T-helper 17 cell (primary cell): ENCODE measurements at places on chromosomes 1 and 21. TPM values are rescaled to one million over a fixed set of nuclear protein-coding genes. Genes with fewer than 3 reads are reported as not detected.
A peak's percentile ranks its signal among the peaks of the same experiment; 100 is the strongest.

Gene HJV
- total RNA-seq = not detected

Gene SLC2A5
- not detected for total RNA-seq

GRCh38 chr1:153357076-153357852 is 390 bp upstream of the S100A9 start:
- peak overlapping the region; percentile 82 for H3K27ac ChIP-seq
- peaks cover 30% of the 10 kb centered on the region for H3K4me1 ChIP-seq
- H3K36me3 ChIP-seq = peaks cover 6% of the 10 kb centered on the region
- no peak for DNase-seq

DNA sequence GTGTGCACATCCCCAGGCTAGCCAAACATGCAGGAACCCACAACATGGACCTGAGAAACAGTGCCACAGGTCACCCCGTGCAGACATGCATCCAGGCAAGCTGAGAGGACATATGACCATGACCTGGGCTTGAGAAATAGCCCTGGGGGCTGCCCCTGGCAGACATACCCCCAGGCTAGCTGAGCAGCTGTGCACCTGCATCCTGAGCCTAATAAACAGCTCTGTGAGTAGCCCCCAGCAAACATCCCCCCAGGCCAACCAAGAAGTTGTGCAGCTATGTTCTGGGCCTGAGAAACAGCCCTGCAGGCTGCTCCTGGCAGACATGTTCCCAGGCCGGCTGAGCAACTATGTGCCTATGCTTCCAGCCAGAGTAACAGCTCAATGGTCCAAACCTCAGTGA is 14.5 kb downstream of the OLFML3 start:
- peaks cover 6% of the 10 kb centered on the region for H3K4me1 ChIP-seq
- H3K27me3 ChIP-seq = peaks cover 4% of the 10 kb centered on the region
- no peak for DNase-seq
- no peak overlapping the region for H3K27ac ChIP-seq

- H3K4me3 ChIP-seq = peak overlapping the region; percentile 45
- peaks cover 49% of the 10 kb centered on the region for H3K27me3 ChIP-seq
- H3K4me1 ChIP-seq = peaks cover 9% of the 10 kb centered on the region
- H3K36me3 ChIP-seq = no peaks in the 10 kb centered on the region
- peak overlapping the region; percentile 68 for H3K27ac ChIP-seq
Observed at GRCh38 chr1:209569455-209570207, 13.9 kb upstream of the CAMK1G start.

DNA sequence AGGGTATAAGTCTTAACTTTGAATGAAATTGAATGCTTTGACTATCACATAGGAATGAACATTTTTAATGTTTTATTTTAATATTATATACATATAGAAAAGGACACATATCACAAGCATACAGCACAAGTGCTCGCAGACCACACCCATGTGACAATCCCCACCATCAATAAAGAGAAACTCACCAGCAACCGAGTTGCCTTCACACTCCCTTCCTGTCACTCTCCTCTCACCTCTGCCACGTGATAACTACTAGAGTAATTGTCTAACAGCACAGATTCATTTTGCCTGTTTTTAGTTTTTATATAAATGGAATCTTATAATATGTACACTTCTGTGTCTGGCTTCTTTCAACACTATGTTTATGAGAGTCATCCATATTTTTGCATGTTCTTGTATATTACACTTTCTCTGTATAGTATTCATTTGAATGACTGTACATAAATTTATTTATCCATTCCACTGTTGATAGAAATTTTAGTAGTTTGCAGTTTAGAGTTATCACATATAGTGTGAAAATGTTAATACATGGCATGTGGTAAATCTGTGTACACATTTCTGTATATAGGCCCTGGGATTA is 304.9 kb upstream of the DUSP10 start:
- DNase-seq = no peak
- H3K27me3 ChIP-seq = peaks cover 5% of the 10 kb centered on the region
- no peaks in the 10 kb centered on the region for H3K4me1 ChIP-seq
- no peaks in the 10 kb centered on the region for H3K36me3 ChIP-seq
- no peak overlapping the region for H3K4me3 ChIP-seq

DNA sequence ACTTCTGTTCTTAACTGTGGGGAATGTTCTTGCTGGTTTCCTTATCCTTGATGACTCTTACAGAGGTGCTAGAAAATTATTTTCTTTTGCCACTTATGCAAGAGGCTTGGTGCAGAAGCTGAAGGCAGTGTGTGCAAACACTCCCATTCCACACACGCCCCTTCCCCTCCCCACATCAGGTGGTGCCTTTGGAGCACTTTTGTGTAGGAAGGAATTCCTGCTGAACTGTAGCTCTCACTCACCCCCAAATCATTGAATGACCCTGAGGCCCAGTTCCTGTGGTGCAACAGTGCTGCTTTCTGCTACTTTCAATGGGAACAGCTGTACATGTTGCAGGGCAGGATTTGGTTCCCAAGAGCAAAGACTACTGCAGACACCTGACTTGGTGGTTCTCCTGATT is 101.8 kb downstream of the CD247 start:
- H3K4me1 ChIP-seq = peaks cover 17% of the 10 kb centered on the region
- peak overlapping the region; percentile 57 for H3K27ac ChIP-seq
- no peaks in the 10 kb centered on the region for H3K27me3 ChIP-seq
- H3K36me3 ChIP-seq = peaks cover 9% of the 10 kb centered on the region

Gene MRPL24
- 18.7 TPM for total RNA-seq

DNA sequence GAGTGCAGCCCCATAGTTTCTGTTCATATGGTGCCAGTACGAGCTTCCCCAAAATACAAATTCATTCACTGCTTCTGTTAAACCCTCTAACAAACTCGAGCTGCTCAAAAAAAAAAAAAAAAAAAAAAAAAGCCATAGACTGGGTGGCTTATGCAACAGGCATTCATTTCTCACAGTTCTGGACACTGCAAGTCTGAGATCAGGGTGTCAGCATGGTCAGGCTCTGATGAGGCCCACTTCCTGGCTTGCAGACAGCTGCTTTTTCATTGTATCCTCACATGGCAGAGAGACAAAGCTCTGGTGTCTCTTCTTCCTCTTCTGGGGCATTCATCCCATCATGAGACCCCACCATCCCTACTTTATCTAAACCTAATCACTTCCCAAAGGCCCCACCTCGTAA is 121.6 kb downstream of the PTBP2 start:
- no peak overlapping the region for H3K27ac ChIP-seq
- H3K36me3 ChIP-seq = no peaks in the 10 kb centered on the region
- peaks cover 17% of the 10 kb centered on the region for H3K27me3 ChIP-seq
- DNase-seq = no peak
- H3K4me1 ChIP-seq = peaks cover 9% of the 10 kb centered on the region

- peaks cover 6% of the 10 kb centered on the region for H3K36me3 ChIP-seq
- H3K4me1 ChIP-seq = peaks cover 7% of the 10 kb centered on the region
- H3K4me3 ChIP-seq = no peak overlapping the region
- DNase-seq = no peak
Observed at GRCh38 chr1:204983136-204983535, 59.9 kb upstream of the CNTN2 start.

DNA sequence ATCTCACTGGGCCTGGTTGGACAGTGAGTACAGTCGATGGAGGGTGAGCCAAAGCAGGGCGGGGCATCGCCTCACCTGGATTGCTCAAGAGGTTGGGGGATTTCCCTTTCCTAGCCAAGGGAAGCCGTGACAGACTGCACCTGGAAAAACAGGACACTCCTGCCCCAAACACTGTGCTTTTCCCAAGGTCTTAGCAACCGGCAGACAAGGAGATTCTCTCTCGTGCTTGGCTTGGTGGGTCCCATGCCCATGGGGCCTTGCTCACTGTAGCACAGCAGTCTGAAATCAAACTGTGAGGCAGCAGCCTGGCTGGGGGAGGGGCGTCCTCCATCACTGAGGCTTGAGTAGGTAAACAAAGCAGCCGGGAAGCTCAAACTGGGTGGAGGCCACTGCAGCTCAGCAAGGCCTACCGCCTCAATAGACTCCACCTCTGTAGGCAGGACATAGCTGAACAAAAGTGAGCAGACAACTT is 11.3 kb downstream of the C1orf105 start:
- H3K36me3 ChIP-seq = peaks cover 6% of the 10 kb centered on the region
- H3K27ac ChIP-seq = peak overlapping the region; percentile 74
- peaks cover 44% of the 10 kb centered on the region for H3K4me1 ChIP-seq
- H3K27me3 ChIP-seq = no peaks in the 10 kb centered on the region
- no peak for DNase-seq

DNA sequence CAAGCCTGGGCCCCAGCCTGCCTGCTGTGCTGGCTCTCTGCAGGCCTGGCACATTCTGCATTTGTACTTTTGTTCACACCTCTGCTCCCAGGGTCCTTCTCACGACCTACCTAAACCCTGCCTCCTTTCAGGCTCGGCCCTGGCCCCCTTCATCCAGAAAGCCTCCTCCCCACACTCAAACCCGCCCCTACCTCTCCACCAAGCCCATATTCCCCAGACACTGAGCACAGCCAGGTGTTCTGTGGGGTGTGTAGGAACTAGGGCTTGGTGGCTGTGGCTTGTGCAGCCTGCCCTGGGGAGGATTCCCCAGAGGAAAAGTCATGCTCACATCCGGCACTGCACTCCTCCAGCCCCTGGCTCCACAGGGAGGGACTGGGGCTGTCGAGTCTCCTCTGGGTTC is 8.2 kb upstream of the MIXL1 start:
- peaks cover 7% of the 10 kb centered on the region for H3K27me3 ChIP-seq
- H3K36me3 ChIP-seq = no peaks in the 10 kb centered on the region
- H3K27ac ChIP-seq = peak overlapping the region; percentile 14
- no peaks in the 10 kb centered on the region for H3K4me1 ChIP-seq

DNA sequence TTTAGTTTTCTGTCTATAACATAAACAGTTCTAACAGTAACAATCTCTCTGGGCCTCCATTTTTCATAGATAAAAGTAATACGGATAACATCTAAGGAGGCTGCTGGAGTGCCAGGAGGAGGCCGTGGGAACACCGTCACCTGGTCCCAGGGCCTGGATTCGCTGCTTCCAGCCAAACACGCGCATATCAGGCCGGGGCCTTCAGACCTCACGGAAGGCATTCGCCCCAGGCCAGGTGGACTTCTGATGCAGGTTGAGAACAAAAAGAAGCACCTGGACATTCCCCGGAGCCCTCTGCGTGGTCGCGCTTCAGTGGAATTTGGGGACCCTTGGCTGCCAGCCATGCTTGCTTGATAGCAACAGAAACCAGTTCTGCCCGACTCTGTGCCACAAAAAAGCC is 113.1 kb upstream of the GUCA2B start:
- no peak overlapping the region for H3K4me3 ChIP-seq
- H3K27ac ChIP-seq = no peak overlapping the region
- DNase-seq = no peak
- no peaks in the 10 kb centered on the region for H3K27me3 ChIP-seq
- H3K4me1 ChIP-seq = peaks cover 8% of the 10 kb centered on the region

Gene EPHA8
- total RNA-seq = not detected

DNA sequence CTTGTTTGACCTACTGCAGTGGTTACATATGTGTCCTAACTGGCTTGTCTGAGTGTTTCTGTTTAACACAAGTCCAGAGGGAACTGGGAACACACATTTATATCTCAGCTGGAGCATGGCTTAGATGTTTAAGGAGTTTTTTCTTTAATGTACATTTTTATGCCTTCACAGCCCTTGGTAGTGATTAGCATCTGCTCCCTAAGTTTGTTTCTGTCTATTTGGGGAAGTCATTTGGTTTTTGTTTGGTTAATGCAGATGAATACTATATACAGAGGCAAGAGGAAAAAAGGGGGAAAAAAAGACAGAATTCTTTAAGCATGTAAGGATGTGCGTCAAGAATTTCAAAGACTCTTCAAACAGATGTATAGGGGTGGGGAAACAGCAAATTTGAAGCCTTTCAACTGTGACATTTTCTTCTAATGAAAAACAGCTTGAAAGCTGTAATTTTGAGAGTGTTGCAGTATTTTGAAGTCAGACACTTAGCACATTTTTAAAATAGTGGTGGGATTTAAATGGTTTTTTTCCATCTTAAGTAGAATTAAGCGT is 15.4 kb downstream of the MACO1 start:
- no peak for DNase-seq
- H3K4me1 ChIP-seq = peaks cover 27% of the 10 kb centered on the region
- H3K36me3 ChIP-seq = peaks cover 2% of the 10 kb centered on the region
- H3K4me3 ChIP-seq = no peak overlapping the region
- H3K27me3 ChIP-seq = no peaks in the 10 kb centered on the region

- peak overlapping the region; percentile 67 for H3K27ac ChIP-seq
- DNase-seq = peak; percentile 43
- peaks cover 28% of the 10 kb centered on the region for H3K27me3 ChIP-seq
- peaks cover 10% of the 10 kb centered on the region for H3K4me1 ChIP-seq
Observed at GRCh38 chr21:45309069-45309986, 21.6 kb upstream of the POFUT2 start.

GRCh38 chr1:7962014-7962335 is 464 bp downstream of the PARK7 start:
- no peaks in the 10 kb centered on the region for H3K27me3 ChIP-seq
- peaks cover 34% of the 10 kb centered on the region for H3K4me1 ChIP-seq
- peaks cover 4% of the 10 kb centered on the region for H3K36me3 ChIP-seq

Gene TTC22
- 10.4 TPM for total RNA-seq

- H3K4me3 ChIP-seq = no peak overlapping the region
- H3K36me3 ChIP-seq = peaks cover 9% of the 10 kb centered on the region
- H3K27me3 ChIP-seq = no peaks in the 10 kb centered on the region
- H3K27ac ChIP-seq = no peak overlapping the region
- peaks cover 9% of the 10 kb centered on the region for H3K4me1 ChIP-seq
Observed at GRCh38 chr1:20311289-20311688, 20.6 kb downstream of the VWA5B1 start.

DNA sequence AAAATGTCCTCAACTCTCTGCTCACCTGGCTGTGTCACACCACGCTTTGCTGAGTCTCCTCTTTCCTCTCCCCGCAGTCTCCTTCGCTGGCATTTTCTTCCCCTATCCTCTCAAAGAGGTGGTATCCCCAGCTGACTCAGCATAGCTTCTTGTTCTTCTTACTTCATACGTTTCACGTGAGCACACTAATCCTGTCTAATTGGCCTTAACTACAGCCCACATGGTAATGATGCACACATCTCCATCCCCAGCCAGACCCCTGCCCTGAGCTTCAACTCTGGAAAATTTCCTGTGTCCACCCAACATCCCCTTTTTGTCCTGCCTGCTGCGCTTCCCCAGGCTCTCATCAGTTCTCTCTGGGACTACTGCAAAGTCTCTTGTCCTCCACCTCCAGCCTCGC is 169.8 kb downstream of the TTLL7 start:
- no peaks in the 10 kb centered on the region for H3K4me1 ChIP-seq
- H3K36me3 ChIP-seq = no peaks in the 10 kb centered on the region
- no peak overlapping the region for H3K27ac ChIP-seq
- no peaks in the 10 kb centered on the region for H3K27me3 ChIP-seq
- DNase-seq = no peak
- H3K4me3 ChIP-seq = no peak overlapping the region

Gene CD244
- total RNA-seq = 0.73 TPM

GRCh38 chr21:41706678-41707077 is 60.2 kb downstream of the RIPK4 start:
- peaks cover 61% of the 10 kb centered on the region for H3K27me3 ChIP-seq
- no peak for DNase-seq
- H3K4me1 ChIP-seq = no peaks in the 10 kb centered on the region

Gene PTPN7
- 97.5 TPM for total RNA-seq
